ENCODE measurements at places on chromosomes 1 and 21.

DNA sequence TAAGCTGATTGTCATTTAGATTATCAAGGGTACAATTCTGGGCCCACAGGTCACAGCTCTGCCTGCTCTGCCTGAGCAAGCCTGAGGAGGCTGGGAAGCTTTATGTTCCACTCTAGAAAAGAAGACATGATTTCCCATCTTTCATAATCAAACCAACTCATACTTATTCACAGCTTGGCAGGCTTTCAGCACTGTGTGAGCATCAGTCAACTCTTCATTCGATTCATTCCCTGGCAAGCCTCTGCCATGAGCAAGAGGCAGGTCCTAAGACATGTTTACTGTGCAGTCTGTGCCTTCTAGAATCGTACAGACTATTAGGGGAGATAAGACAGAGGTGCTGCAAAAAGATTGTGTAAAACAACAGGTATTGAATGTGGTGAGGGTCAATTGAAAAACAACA is 24.5 kb upstream of the KIRREL1 start:
- DNase-seq = no peak

DNA sequence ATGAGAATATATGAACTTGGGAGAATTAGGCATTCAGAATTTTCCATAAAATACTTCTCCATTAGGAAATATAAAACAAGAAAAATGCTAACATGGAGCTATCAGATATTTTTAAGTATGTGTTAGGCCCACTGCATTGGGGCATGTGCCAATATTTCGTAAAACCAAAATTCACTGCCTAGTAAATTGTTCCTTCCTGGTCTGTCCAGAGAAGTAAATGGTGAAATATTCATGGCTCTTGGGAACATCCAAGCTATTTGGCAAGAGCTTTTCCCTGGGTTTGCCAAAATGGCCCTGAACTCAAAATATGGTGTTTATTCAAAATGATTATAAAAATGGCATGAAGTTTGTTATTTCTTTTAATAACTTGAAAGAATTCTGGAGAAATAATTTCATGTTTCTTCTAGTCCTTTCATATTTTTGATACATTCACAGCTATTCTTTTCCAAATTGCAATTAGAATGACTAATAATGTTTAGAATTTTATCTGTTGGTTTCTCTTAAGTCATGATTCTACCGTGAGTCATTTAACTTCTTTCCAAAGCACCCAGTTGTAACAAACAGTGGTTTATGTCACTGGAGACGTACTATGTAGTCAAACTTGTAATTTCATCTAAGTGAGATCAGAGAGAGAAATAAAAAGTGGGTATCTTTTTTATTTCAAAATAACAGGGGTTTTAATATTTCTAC is 25.7 kb upstream of the SLC19A2 start:
- DNase-seq = no peak

DNA sequence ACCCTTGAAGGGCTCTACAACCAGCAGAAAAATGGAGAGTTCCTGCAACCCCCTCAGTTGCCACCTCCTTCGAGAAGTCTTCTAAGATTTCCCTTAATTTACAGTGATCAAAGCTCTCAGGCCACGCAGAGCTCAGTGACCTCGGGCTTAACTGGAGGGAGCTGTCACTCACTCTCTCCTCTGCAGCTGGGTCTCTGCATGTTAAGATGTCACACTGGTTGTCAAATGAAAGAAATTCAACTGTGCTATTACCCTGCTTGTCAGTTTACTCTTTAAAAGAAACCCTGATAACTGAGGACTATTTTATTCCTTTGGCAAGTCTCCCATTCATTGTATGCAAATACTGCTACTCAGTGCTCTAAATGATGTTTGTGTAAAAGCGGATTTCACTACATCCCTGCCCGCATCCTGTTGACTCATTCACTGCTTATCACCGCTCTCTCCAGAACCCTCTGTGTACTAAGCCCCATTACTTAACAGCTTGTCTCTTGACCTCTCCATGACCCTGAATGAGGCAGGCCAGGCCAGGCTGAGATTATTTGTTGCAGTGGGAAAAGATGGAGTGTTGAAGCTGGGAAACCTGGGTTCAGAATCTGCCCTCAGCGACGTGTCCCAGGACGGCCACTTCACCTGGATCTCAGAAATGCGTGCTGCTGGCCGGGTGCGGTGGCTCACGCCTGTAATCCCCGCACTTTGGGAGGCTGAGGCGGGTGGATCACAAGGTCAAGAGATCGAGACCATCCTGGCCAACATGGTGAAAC is 13.7 kb downstream of the DHRS3 start:
- no peak for DNase-seq

GRCh38 chr1:178599087-178599486 is 86.2 kb downstream of the TEX35 start:
- no peak for DNase-seq

DNA sequence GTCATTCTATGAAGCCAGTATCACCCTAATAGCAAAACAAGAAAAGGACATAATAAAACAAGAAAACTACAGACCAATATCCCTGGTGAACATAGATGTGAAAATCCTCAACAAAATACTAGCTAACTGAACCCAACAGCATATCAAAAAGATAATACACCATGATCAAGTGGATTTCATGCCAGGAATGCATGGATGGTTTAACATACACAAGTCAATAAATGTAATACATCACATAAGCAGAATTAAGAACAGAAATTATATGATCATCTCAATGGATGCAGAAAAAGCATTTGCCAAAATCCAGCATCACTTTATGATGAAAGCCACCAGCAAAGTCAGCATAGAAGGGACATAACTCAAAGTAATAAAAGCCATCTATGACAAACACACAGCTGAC is 6.5 kb upstream of the PM20D1 start:
- no peak for DNase-seq

- DNase-seq = no peak
These were observed 779 bp upstream of the DEGS1 start for GRCh38 chr1:224182057-224182865.

DNA sequence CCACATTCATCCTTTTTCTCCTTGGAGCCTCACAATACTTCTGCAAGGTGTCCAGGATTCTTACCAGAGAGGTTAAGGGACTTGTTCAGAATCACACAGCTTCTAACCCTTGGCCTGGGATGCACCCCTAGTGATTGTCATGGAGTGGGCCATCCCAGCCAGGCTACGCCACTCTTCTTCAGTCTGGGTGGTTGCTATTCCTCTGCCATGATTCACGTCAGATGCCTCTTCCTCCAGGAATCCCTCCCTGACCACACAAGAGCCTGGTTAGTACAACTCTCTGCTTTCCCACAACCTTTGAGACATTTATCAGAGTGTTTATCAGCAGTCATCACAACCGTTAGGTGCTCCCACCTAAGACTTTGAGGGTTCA is 121.8 kb downstream of the EPHB2 start:
- DNase-seq = no peak

GRCh38 chr1:60747353-60747752 is 335.0 kb upstream of the NFIA start:
- no peak for DNase-seq

DNA sequence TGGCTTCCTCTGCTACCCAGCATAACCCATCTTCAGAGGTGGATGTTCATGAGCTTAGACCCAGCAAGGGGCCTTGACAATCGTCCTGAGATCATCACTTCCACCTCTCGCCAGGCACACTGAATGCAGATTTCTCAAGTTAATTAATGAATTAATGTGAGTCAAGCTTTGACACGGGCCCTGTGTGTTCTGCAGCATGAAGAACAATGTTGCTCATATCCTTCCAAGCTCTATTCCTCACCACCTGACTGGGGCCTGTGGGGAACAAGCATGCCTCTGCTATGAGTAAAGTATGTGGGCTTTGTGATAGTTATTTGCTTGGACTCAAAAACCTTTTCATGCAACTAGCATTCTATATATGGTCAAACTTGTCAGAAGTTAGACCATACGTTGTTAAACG is 122.0 kb downstream of the SEC16B start:
- DNase-seq = no peak

GRCh38 chr1:21885236-21886037 is 51.7 kb downstream of the HSPG2 start:
- no peak for DNase-seq

GRCh38 chr21:42424914-42425541 is 21.3 kb downstream of the UBASH3A start:
- DNase-seq = no peak

DNA sequence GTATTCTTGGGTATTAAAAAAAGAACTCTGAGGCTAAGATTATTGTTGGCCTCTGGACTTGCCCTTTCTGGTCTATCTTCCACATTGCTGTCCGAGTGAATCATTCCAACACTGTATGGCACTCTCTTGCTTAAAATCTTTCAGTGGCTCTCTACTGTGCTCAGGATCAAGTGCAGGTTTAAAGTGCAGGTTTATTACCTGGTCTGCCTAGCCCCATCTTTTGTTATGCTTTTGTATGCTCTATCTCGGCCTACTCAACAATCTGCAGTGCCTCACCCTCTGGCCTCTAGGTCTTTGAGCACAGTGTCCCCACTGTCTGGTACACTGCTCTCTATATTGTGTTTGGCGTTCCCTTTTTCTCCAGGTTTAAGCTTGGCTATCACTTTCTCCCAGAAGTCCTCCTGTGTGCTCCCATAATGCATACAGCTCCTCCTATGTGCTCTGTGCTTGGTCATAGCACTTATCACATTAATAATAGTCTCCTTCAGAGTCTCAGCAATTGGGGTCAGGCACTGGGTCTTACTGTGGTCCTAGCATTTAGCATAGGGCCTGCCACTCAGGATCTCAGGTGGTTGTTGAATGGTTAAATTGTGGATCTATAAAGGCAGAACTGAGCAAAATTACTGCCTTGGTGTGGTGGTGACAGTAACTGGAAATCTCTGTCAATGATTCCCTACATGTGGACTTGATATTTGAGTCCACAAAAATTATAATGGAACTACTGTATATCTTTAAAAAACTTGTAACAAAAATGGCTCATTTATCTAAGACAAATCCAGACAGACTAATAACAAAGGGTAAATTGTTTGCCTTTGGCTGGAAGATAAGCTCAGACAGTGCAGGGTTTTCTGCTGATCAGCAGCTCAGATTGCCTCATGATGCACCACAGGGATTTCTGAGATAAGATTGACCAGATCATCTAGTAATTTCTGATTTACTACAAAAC is 10.6 kb upstream of the LDLRAD1 start:
- peak; percentile 88 for DNase-seq

GRCh38 chr21:35342440-35342839 is 293.3 kb upstream of the RUNX1 start:
- no peak for DNase-seq

DNA sequence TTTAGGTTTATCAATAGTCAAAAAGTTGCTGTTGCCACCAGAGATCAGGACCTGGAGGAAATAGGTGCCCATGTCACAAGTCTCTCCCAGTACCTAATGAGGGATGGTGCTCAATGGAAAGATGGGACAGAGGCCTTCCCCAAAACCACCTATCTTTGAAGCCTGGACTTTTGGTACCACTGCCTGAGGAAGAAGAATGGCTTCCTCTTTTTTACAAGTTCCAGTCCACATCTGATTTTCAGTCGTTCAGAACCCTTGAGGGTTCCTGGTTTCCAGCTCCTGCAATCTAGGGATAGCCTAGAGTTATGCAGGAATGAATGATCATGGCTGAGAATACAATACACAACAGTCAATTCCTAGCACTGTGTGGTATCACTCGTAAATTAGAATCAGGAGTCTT is 5.7 kb downstream of the CATSPERE start:
- no peak for DNase-seq

DNA sequence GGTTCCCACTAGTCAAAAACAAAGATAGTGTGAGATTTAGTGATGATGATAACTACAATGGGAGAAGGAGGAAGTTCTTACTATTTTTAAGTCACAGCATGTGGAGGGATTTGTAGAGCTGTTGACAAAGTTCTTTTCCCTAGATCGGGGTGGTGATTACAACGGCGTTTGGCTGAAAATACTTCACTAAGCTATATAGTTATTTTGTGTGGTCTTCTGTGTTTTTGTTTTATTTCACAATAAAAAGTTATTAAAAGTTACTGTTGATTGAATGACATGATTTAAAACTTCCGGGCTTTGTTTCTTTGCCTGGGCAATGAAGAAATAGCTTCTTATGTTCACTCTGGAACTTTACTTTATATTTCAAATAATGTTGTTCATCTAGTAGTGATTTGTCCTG is 47.3 kb upstream of the SSX2IP start:
- DNase-seq = no peak

DNA sequence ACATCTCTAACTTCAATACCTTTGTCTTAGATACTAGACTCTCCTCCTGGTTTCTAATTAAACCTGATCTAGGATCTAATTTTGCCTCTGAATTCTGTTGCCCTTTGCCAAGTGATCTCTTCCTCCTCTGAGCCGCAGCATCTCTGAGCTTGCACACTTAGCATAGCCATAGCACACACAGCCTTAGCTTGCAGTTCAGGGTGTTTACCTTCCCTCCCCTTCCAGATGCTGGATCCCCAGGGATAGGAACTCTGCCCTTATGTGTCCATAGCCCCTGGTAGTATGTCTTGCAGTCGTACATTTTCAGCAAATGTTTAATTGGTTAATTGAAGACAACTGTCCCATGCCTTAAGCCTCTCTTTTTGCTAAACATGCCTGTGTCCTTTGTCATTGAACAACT is 30.3 kb downstream of the SELL start:
- no peak for DNase-seq

- no peak for DNase-seq
These were observed 13.9 kb upstream of the ACTA1 start for GRCh38 chr1:229447809-229448252.

DNA sequence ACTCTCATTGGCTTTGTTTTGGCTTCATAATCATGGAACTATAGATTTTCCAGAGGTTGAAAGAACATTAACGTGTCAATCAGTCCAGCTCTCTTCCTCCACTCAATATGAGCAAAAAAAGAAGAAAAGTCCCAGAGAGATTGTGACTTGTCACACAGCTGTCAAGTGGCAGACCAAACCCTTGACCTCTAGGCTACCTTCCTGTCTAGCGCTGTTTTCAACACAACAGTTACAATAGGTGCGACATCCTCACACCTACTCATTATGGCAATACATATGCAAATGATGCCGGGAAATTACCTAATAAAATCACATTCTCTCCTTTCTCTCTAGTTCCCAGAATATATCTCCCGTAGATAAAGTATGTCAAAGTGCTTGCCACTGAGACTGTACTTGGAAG is 1.1 kb downstream of the WARS2 start:
- no peak for DNase-seq

DNA sequence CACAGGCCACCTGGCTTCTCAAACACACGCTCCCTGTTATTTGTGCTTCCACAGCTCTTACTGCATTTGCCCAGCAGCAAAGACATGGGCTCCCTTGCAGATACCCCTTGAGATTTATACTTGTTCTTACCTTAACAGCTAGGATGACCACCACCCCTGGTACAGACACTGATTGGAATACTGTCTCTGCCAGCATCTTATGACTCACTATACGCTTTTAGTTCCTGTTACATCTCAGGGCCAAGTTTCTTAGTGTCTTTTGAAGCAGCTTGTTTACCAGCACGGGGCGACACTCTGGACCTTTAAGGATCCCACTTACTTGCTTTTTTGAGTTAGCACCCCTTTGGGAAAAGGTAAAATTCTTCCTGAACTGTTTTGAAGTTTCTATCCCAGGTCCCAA is 874.8 kb downstream of the KCNT2 start:
- no peak for DNase-seq
